HT-29 (cell line): ENCODE measurements at places on chromosomes 12 and 14. TPM values are rescaled to one million over a fixed set of nuclear protein-coding genes. Genes with fewer than 3 reads are reported as not detected.

GRCh38 chr14:76710056-76711010, 50.9 kb upstream of the VASH1 start:
- peak; percentile 49 for DNase-seq

DNA sequence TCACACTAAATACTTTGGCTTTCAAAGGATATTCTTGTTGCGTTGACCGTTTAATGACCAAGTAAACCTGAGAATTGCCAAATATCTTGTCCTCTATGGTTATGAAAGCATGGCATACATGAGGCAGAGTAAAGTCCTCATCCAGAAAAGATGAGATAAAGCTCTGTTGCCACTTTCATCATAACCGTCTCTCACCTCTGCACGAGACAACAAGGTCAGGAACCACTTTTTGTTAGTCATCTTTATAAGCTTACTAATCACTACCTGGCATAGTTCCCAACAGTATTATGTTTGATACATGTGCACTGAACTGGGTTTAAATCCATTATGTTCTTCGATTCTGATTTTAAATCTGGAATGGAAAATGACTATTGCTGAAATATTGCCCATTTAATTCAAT, 31.3 kb downstream of the PTPRB start:
- no peak for DNase-seq

DNA sequence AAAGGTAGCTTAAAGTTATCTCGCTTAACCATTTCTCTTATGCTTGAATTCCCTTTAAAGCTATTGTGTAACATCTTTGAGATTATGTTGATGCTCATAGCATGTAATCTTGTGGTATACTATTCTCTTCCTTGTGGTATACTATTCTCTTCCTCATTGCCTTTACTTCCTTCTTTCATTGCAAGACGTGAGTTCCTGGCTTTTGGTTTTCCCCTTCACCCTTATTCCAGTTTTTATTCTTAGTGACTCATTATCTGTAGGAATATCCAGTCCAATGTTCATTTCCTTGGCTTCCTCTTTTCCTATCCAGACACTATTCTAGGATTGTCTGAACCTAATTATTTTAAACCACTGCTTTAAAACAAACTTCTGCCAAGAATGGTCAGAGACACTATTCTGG, 564.0 kb downstream of the CCER1 start:
- DNase-seq = peak; percentile 18

DNA sequence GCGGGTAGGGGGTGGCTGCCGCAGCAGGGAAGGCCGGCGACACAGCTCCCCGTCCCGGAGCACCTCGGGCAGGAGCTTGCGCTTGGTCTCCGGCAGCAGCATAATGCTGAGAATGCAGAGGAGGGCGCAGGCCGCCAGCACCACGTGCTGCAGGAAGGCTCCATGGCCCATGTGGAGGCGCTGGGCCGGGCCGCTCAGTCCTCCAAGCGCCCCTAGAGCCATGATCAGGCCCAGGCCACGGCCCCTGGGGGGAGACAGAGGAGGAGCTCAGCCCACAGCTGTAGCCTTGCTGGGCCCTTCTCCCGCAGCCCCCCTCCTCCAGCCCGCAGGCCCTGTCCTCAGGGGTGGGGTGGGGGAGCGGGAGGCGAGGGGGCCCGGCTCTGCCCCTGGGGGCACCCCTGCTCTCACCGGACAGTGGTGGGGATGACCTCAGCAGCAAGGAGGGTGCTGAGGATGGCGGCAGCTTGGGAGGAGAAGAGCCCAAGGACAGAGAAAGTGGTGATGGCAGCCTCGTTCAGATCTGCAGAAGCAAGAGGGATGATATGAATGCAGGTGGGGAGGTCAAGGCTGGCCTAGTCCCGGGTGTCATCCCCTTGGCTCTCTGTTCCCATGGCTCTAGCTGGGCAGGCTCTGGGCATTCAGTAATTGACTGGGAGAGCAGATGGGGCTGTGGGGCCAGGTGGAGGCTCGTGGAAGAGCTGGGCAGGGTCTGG, 5.8 kb downstream of the SLC22A17 start:
- DNase-seq = no peak

GRCh38 chr14:22836301-22837113, at the start of gene MMP14:
MMP14 (plus strand) TSS chr14:22836585; CDS start chr14:22836818, 233 bp downstream.
- no peak for DNase-seq

GRCh38 chr12:129693731-129694130, 210.1 kb downstream of the TMEM132D start:
- no peak for DNase-seq

GRCh38 chr12:6532927-6533652, 1.2 kb upstream of the GAPDH start:
- no peak for DNase-seq

DNA sequence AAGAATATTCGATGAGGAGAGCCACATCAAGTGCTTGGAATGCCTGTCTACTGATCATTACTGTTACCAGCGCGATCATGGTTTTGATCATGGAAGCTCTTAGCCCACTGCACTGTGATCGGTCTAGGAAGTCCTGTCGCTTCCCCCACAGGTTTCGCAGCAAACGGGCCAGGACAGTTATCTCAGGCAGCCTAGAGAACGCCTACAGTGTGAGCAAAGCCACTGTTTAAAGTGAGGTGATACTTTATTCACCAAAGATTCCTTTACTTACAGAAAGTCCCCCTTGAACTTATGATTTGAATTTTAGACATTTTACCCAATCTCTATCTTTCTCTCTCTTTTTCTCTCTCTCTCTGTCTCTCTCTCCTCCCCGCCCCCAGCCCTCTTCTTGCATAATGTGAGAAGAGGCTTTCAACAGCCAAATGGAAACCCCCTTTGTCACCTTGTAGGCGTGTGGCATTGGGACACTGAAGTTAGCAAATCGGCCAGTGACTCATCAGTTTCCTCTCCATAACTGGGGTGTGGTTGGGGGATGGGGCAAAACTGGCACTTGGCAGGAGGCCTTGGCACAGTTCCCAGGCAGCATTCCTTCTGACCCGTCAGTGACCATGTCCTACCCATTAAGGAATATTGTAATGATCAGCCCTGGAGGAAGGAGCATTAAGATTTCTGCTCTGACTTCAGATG, 214.8 kb downstream of the CHST11 start:
- DNase-seq = peak; percentile 97

- no peak for DNase-seq
Observed at GRCh38 chr12:18521461-18521860, 216.4 kb downstream of the PLCZ1 start.

DNA sequence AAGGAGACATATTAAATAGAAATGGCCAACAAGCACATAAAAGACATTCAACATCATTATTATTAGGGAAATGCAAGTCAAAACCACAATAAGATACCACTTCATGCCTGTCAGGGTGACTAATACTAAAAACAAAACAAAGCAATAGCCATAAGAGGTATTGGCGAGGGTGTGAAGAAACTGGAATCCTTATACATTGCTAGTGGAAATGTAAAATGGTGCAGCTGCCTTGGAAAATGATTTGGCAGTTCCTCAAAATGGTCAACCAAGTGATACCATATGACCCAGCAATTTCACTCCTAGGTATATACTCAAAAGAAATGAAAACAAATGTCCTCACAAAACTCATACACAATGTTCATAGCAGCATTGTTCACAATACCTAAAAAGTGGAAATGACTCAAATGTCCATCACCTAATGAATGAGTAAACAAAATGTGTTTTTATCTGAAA, 27.0 kb downstream of the GPR135 start:
- DNase-seq = no peak

GRCh38 chr12:83541446-83541845, 854.7 kb downstream of the TMTC2 start:
- no peak for DNase-seq

- DNase-seq = no peak
Observed at GRCh38 chr12:80794551-80794950, 77.8 kb downstream of the MYF5 start.

- peak; percentile 47 for DNase-seq
Observed at GRCh38 chr12:116495260-116495659, 63.9 kb upstream of the MAP1LC3B2 start.

- no peak for DNase-seq
Observed at GRCh38 chr12:26453246-26453645, 257.9 kb downstream of the SSPN start.

GRCh38 chr14:21498540-21499526, 12.3 kb downstream of the METTL3 start:
- peak; percentile 38 for DNase-seq

Gene TAS2R9
- total RNA-seq = 0.56 TPM in 1 of 2 replicates, not detected in the other

Gene RITA1
- total RNA-seq = 52.1 and 53.0 TPM in 2 replicates

Gene BRF1
- 46.6 and 50.2 TPM in 2 replicates for total RNA-seq

Gene SLC5A8
- not detected in 2 replicates for total RNA-seq

Gene ASIC1
- 6.7 and 7.0 TPM in 2 replicates for total RNA-seq

Gene TAS2R10
- total RNA-seq = 0.21 and 0.36 TPM in 2 replicates

Gene NTF3
- total RNA-seq = not detected in 2 replicates

Gene CCDC85C
- 23.8 and 30.7 TPM in 2 replicates for total RNA-seq

Gene EIF2S3B
- 0.18 and 0.43 TPM in 2 replicates for total RNA-seq
